Non-pigmented ciliary epithelial cell (primary cell): ENCODE measurements at places on chromosomes 12 and 14.

DNA sequence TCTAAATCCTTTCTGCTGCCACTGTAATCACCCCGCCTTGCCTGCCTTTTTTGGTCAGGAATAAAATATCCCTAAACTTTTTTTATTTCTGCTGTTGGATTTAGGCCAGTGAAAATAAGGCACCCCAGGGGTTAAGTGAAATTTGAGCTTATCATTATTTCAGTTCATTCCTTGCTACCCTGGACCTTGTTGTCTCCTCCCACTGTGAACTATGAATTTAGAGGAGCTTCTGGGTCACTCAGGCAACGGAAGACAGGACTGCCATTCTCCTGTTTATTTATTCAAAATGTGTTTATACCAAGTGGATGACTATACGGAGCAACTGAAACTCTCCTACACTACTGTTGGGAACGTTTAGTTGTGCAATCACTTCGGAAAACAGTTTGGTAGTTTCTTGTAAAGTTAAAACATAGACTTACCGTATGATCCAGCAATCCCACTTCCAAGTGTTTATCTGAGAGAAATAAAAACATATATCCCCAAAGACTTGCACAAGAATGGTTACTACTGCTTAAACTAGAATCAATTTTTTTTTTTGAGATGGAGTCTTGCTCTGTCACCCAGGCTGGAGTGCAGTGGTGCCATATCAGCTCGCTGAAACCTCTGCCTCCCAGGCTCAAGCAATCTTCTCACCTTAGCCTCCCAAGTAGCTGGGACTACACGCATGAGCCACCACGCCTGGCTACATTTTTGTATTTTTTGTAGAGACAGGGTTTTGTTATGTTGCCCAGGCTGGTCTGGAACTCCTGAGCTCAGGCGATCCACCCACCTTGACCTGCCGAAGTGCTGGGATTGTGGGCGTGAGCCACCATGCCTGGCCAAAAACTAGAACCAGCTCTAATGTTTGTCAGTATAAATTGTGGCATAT is 2.3 kb upstream of the TRAFD1 start:
- peak; percentile 27 for DNase-seq

GRCh38 chr14:55383541-55384140 is 28.0 kb downstream of the ATG14 start:
- no peak for DNase-seq

- no peak for DNase-seq
Measured at GRCh38 chr14:101351146-101351545, 210.1 kb upstream of the DIO3 start.

DNA sequence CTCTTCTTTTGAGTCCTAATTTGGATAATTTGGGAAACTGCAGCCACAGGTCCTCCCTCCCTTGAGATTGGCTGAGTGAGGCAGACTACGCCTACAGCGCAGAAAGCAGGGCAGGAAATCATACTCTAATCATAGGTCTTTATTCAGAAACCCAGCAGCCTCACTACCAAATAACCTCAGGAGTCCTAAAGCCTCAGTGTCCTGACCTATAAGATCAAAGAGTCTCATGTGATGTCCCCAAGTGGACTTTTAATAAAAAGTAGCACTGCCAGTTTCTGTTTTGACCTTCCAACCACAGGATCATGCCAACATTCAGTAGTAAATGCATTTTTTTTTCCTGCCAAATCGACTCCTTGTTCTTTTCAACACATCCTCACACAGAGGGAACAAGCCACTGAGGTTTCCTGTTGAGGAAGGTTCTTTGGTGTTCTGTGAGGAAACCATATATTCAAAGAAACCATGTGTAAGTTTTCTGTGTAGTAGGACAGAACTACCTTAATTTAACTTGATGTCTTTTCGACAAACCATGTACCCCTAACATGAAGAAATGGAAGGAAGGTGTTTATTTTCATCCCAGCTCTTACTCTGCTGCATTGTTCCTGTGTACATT is 72.2 kb downstream of the VCPKMT start:
- no peak for DNase-seq

- DNase-seq = no peak
Measured at GRCh38 chr14:57712102-57712501, 153.8 kb downstream of the SLC35F4 start.

DNA sequence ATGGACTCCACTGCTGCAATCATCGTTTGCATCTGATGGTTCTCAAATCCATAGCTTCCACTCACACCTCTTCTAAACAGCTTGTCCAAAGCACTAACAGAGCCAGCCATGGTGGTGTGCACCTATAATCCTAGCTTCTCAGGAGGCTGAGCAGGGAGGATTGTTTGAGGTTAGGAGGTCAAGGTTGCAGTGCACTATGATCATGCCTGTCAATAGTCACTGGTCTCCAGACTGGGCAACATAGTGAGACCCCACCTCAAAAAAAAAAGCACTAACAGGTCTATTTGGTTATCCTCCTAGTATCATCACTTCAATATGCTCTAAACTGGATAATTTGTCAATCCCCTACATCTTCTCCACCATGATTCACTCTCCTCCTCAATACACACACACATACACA is 63.2 kb downstream of the TTC9 start:
- no peak for DNase-seq

GRCh38 chr12:76586764-76587395 is 27.3 kb upstream of the OSBPL8 start:
- peak; percentile 40 for DNase-seq

DNA sequence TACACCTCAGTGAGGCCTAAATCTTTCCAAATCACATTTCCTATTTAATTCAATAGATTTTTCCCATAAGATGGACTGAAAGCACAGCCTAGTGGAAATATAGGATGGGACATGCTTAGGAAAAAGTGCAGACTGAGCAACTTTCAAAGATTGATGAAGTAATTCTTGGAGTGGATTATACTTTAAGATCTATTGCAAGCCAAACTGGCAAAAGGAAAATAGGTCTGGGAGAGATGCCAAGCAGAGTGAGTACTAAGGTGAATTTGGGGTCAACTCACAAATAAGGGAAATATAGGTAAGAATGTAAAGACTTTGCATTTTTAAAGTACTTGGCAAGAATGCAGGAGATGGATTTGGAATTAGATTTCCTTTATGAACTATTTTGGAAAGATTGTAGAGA is 170.2 kb upstream of the FOXG1 start:
- no peak for DNase-seq

DNA sequence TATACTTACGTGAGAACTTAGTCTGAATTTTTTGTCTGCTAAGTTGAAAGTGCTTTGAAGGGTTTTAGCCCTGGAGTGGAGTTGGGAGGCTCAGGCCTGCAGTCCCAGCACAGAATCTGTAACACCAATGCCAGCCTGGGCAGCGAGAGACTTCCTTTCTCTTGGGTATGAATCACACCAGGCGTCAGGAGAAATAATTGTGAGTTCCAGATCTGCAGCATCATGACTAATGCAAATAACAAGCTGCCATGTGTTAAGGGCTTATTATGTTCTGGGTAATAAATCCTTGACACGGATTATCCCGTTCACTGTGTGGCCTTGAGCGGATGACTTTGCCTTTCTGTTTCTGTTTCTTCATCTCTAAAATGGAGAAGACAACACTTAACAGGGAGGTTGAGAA is 70.6 kb downstream of the B4GALNT3 start:
- no peak for DNase-seq

DNA sequence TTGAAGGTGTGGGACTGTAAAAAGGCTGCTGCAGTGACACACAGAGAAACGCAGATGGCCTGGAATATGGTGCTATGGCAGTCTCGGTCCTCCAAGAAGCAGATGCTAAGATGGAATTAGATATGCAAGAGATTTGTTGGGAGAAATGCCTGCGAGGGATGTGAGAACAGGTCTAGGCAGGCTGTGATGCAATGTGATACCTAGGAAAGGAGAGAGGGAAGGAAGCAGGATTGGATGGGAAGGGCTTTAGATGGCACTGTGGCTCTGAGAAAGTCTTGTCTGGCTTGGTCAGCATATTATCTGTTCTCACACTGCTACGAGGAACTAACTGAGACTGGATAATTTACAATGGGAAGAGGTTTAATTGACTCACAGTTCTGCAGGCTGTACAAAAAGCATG is 374.4 kb downstream of the BCAT1 start:
- no peak for DNase-seq

- peak; percentile 35 for DNase-seq
Measured at GRCh38 chr12:71045781-71046180, 112.0 kb downstream of the TSPAN8 start.

GRCh38 chr14:24054324-24054641 is 2.5 kb downstream of the CARMIL3 start:
- DNase-seq = no peak

- peak; percentile 60 for DNase-seq
Measured at GRCh38 chr12:51972849-51973273, 21.4 kb downstream of the ACVR1B start.

- no peak for DNase-seq
Measured at GRCh38 chr12:119012179-119012578, 30.8 kb downstream of the SRRM4 start.

- DNase-seq = no peak
Measured at GRCh38 chr14:52547526-52547925, 4.8 kb downstream of the TXNDC16 start.

GRCh38 chr14:44448951-44449358 is 58.1 kb downstream of the FSCB start:
- no peak for DNase-seq

- no peak for DNase-seq
Measured at GRCh38 chr14:95117937-95118721, 39.2 kb downstream of the DICER1 start.

DNA sequence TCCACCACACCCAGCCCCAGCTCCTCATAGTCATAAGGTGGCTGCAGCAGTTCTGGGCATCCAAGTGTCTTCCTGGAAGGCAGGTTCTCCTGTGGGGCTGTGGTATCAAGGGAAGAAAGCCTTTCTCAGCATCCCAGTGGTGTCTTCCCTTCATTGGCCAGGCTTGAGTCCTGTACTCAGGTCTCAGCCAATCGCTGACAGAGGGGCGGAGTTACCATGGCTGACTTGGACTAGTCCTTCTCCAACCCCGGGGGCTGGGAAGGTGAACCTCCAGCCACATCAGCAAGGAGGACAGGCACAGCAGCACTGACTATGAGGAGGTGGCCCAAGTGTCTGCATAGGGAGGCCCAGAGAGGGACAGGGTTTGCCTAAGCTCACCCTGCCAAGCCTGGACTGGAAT is 64.0 kb upstream of the SLC24A4 start:
- DNase-seq = no peak

- DNase-seq = no peak
Measured at GRCh38 chr14:77212943-77213678, 31.5 kb downstream of the TMEM63C start.

- DNase-seq = no peak
Measured at GRCh38 chr14:53183056-53183455, 29.9 kb upstream of the DDHD1 start.

GRCh38 chr12:27551172-27551840 is 27.3 kb downstream of the PPFIBP1 start:
- DNase-seq = no peak

GRCh38 chr12:56304872-56305590 is 4.9 kb upstream of the CS start:
- no peak for DNase-seq

- no peak for DNase-seq
Measured at GRCh38 chr12:130573235-130573634, 142.9 kb downstream of the RIMBP2 start.

- no peak for DNase-seq
Measured at GRCh38 chr14:58467575-58467974, 40.1 kb downstream of the KIAA0586 start.

DNA sequence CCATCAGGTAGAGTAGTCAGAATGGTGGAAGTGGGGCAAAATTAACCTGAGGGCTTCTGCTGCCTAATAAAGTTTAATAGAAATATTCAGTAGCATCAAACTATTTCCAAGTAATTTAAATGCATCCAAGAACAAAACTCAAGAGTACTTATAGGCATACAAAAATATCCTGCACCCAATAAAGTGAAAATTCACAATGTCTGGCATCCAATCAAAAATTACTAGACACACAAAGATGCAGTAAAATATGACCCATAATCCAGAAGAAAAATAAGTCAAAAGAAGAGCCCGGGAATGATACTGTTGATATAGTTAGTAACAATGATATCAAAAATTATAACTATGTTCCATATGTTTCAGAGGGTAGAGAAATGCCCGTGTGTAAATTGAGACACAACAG is 95.3 kb downstream of the TMEM117 start:
- no peak for DNase-seq

DNA sequence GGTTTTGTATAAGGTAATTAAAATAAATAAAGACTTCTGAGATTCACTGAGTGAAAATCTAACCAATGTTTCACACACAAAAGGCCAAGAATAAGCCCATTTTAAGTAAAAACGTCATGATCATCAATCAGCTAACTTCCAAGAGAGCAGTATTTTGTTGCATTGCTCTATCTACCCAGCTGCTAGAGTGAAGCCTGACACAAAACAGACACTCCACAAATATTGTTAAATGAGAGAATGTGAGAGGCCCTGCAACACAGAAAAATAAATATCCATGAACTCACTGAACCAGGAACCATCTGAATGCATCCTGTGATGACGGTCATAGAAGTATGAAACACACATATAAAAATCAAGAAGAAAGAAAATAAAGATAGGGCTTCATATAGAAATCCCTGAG is 358.6 kb upstream of the TMTC1 start:
- no peak for DNase-seq

- no peak for DNase-seq
Measured at GRCh38 chr12:94074980-94075629, 73.3 kb upstream of the PLXNC1 start.

DNA sequence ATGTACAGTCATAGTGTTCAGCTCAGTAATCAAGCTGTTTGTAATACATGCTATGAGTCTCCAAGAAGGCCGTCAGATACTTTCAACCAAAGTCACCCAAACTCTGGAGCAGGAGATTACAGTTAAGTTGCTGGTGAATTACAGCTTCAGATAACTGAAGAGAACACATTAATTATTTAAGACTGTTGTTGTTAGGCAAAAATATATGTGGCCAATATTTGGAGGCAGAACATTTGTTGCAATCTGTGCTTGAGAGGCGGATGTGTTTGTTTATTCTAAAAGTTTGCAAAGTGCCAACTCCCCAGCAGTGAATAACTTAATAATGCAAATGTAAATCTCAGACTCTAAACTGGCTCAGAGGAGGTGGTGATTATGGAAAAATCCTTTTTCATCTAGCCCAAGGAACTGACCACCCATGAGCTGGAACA is 300.7 kb upstream of the TBX3 start:
- no peak for DNase-seq

- DNase-seq = no peak
Measured at GRCh38 chr14:68518166-68518565, 274.7 kb downstream of the ZFP36L1 start.

DNA sequence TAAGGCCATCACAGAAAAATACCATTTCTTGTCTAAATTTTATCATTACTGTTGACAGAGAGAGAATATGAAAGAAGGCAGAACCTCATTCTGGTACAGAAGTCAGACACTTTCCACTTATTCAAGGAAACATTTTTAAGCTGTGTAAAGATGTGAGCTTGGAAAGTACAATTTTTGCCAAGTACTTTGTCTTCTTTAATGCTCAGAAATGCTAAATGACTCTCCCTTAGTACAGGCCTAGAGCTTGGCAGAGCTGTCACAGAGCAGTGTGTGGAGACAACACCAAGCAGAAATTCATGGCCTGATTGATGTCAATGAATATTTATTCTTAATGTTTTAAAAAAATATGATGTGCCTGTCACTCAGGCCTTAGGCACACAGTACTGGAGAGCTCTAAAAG is 20.7 kb downstream of the NT5DC3 start:
- DNase-seq = no peak

GRCh38 chr12:84920331-84920730 is 7.7 kb upstream of the SLC6A15 start:
- DNase-seq = peak; percentile 52

GRCh38 chr14:100120522-100121269 is 38.7 kb downstream of the DEGS2 start:
- no peak for DNase-seq

GRCh38 chr12:52899338-52900035 is 5.4 kb downstream of the KRT8 start:
- DNase-seq = no peak
